ENCODE measurements at places on chromosomes 7 and 10. TPM values are rescaled to one million over a fixed set of nuclear protein-coding genes. Genes with fewer than 3 reads are reported as not detected.

The CNPY1 gene
- total RNA-seq, result not detected

The MACC1 gene
- total RNA-seq, result 0.03 TPM

- H3K36me3 ChIP-seq, result peaks cover 25% of the 10 kb centered on the region
- H3K4me3 ChIP-seq, result peak overlapping the region; percentile 22
- no peak for DNase-seq
These were observed 63.8 kb downstream of the MKI67 start for GRCh38 chr10:128062331-128062880.

DNA sequence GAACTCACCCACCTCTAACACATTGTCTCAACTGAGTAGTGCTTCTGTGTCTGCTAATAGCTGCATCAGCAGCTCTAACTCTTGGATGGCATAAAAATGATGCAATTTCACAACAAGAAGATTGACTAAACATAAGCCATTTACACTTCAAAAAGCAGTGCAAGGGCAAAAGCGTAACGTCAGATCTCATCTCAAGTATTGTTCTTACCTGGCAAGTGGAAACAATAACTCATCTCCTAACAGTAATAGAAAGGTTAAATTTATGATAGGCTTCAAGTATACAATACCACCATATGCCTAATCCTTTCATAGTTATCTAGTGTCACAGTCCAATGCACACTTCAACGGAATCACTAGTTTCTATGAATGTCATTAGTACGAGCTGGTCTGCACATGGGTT lies 14.8 kb downstream of the TPK1 start:
- no peak for DNase-seq

The ZNF487 gene
- 2.2 TPM for total RNA-seq

The PCLO gene
- 4.2 TPM for total RNA-seq

The ASIC3 gene
- total RNA-seq, result 5.3 TPM

The PSD gene
- total RNA-seq, result 0.93 TPM

- no peak for DNase-seq
- peaks cover 91% of the 10 kb centered on the region for H3K4me1 ChIP-seq
- no peaks in the 10 kb centered on the region for H3K27me3 ChIP-seq
- H3K27ac ChIP-seq, result peak overlapping the region; percentile 44
- peaks cover under 1% of the 10 kb centered on the region for H3K36me3 ChIP-seq
- H3K4me3 ChIP-seq, result no peak overlapping the region
These were observed 108.6 kb downstream of the UBE2H start for GRCh38 chr7:129843978-129844840.

DNA sequence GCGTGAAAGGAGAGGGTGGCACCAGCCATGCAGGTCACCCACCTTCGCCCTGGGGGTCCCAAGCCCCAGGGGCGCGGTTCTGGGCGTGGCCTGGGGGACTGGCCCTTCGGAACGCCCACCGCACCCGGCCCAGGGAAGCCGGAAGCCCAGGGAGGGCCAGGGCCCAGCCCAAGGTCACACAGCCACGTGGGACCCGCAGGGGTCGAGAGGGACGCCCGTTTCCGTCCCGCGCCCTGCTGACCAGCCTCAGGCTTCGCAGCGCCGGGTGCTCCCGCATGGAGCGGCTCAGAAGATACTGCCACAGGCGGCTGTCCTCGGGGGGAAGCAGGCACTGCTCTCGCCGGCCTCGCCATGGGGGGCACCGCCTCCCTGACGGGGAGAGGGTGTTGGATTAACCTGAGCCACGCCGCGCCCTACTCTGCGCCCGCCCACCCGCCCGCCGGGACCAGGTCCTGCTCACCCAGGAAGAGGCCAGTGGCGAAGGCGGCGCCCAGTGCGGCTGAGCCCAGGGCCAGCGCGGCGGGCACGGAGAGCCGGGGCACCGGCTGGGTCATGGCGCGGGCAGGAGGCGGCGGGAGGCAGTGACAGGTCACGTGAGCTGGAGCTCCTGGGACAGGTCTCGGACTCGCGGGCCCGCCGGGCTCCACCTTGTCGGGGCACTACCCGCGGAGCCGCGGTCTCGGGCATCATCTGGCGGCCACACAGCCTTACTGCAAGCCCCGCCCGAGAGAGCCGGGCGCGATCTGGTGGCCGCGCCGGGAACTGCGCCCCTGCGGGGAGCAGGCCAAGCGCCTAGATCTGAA lies at the start of gene COMTD1:
TSS of gene COMTD1 (minus strand) at position 583 of the 803 bp plus-strand sequence. CDS start at position 554, 29 bp downstream.
- H3K36me3 ChIP-seq, result peaks cover 16% of the 10 kb centered on the region
- peak; percentile 93 for DNase-seq
- H3K4me3 ChIP-seq, result peak within 1 kb of the TSS; percentile 91
- H3K4me1 ChIP-seq, result peaks cover 22% of the 10 kb centered on the region
- peak within 1 kb of the TSS; percentile 94 for H3K27ac ChIP-seq
- H3K27me3 ChIP-seq, result no peaks in the 10 kb centered on the region

The AUTS2 gene
- 10.5 TPM for total RNA-seq

The SLC29A3 gene
- total RNA-seq, result 1.7 TPM

The ANKRD1 gene
- total RNA-seq, result 2,047 TPM

DNA sequence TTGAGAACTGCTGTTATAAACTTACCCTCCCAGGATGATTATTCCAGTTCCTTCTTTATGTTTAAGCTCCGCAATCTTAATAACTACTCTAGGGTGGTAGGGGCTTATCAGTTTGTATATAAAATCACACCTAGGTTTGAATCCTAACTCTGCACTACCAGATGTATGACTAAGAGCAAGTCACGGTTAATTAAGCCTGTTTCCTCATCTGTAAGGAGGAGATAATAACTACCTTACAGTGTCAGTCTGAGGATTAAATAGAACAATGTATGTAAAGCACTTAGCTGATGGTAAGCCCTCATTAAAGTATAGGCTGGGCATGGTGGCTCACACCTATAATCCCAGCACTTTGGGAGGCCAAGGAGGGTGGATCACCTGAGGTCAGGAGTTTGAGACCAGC lies 9.2 kb downstream of the DNA2 start:
- H3K27ac ChIP-seq, result no peak overlapping the region
- H3K27me3 ChIP-seq, result no peaks in the 10 kb centered on the region
- H3K4me1 ChIP-seq, result peaks cover 5% of the 10 kb centered on the region
- H3K4me3 ChIP-seq, result no peak overlapping the region
- DNase-seq, result no peak

DNA sequence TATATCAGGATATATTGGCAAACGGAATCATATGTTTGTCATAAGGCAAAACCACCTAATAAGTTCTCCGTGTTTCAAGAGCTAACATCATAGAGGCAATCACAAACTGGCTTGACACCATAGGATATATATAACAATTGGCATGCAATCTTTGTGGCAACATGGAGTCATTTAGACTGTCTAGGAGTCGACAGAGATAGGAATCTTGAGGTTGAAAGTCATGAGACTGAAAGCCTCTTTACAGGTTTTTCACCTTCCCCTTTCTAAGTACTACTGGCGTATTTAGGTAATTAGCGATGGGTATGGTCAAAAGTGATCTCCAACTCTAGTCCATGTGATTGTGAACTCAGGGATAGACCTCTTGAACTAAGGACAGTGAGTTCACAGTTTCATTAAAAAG lies 63.7 kb downstream of the THSD7A start:
- no peak overlapping the region for H3K27ac ChIP-seq
- DNase-seq, result no peak
- no peak overlapping the region for H3K4me3 ChIP-seq
- no peaks in the 10 kb centered on the region for H3K36me3 ChIP-seq
